ENCODE measurements at places on chromosomes 5 and 9.

GRCh38 chr9:84970432-84970831 is 300.9 kb downstream of the NTRK2 start:
- no peak for DNase-seq

- no peak for DNase-seq
These were observed 1215.0 kb upstream of the CDH9 start for GRCh38 chr5:28253431-28253830.

DNA sequence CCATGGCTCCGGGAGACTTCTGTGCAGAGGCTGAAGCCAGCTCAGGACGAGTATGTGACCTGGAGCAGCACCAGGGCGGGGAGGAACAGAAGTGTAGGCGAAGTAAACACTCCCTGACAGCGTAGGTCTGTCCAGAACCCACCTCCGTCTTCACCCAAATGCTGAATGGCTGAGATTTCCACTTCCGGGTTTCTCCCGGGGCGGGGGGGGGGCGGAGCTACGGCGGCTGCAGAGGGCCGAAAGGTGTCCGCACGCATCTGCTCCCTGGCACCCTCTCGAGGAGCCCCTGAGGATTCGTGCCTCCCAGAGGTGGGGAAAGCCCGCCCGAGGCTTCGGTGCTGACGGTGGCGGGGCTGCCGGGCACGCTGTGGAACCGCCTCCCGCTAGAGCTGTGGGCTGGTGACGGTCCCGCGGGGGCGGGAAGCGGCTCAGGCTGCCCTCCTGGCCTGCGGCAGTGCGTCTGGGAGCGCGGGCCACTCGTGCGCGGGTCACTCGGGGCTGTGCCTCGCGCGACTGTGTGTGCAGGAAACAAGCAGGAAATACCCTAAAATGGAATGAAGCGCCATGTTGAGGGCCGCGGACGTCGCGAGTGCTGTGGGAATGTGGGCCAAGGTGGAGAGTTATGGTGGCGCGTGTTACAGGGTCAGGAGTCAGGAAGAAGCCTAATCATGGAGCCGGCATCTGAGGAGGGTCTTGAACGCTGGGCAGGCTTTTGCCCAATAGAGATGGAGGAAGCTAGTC is 1425.4 kb downstream of the FOXD4L5 start:
- DNase-seq = no peak

DNA sequence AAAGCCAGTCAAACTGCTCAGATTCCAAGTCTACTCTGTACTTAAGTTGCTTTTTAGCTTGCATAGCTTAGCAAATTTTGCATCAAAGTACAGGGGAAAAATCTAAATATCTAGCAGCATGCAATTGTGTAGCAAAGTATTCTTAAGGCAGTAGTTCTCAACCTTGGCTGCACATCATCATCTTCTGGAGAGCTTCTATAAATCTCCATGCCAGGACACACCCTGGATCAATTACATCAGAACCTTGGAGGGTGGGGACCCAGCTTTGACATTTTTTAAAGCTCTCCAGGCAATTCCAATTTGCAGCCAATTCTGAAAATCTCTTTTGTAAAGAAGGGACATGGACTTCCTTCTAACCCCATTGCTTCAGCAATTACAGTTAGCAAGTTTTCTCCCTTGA is 187.5 kb downstream of the SNCAIP start:
- DNase-seq = no peak

DNA sequence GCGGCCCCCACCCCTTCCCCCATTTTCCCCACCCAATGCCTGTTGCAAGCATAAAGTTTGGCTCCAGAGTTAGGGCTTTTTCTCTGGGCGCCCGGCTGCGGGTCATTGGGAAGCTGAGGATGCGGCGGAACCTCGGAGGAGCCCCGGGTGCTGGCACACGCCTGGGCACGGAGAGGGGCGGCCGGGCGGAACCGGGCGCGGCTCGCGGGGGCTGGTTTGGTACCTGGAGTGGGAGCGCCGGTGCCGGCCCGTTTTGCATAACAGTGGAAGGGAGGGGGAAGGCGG is 1.2 kb downstream of the PPARGC1B start:
- DNase-seq = no peak

DNA sequence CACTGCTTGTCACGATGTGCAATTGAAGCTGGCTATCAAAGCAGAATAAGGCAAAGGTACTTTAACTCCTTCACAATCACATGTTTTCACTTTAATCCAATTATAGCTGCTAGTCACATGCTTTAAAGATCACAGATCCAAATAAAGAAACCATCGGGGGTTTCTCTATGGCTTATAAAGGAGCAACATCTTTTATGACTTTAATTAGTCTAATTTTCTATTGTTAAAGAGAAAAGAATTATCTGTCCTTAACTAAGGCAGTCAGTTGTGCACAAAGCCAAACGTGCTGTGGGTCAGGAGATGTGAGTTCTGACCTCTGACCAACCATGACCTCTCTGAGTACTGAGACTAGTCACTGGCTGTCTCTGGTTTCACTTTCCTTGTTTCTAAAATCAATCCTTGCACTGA is 561.1 kb downstream of the RAB3C start:
- no peak for DNase-seq

All from inflammatory macrophage treated with lipopolysaccharide for 4 hours (primary cell).